Heart right ventricle (tissue), 16 donors: ENCODE measurements at places on chromosomes 6 and 20. TPM values are rescaled to one million over a fixed set of nuclear protein-coding genes. Genes with fewer than 3 reads are reported as not detected.

GRCh38 chr6:132236281-132236680 is 165.0 kb downstream of the MOXD1 start:
- no peak for DNase-seq

GRCh38 chr6:149657441-149657840 is 8.9 kb upstream of the KATNA1 start:
- DNase-seq, result no peak

DNA sequence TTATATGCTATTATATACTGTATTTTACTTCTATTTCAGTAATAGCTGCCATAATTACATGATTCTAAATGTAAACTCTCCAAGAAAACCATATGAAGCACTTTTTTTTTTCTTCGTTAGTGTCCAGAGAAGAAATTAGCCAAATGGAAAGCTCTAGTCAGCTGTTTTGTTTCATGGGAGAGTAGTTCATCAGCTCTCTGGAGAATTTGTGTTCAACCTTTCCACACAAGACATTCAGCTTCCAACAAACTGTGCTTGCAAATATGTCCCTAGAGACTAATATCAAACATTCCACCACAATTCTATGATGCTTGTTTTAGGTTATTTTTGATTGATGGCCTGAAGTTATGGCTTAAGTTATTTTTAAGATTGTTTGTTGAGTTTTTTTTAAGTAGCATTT is 19.5 kb downstream of the FHL5 start:
- DNase-seq, result no peak

DNA sequence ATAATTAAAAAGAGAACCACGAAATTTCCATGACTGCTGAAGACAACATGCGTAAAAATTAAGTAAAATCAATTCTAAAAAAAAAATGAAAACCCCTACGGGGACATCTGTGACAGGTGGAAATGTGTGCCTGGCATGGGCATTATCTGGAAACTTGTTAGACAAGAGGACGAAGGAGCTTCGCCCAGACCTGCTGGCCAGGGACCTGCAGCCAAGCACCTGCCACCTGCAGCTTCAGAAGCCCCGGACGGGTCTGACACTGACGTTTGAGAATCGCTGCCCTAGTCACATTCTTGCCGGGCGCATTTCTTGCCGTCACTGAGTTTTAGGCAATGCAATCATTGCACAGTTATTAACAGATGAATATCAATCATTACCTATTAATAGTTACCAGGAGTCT is 140.3 kb downstream of the SMOC2 start:
- no peak for DNase-seq

ADGB gene
- not detected for total RNA-seq

C6orf163 gene
- 2.6 TPM for total RNA-seq

TRIM40 gene
- total RNA-seq, result not detected
